ENCODE measurements at places on chromosomes 4 and X.
A peak's percentile ranks its signal among the peaks of the same experiment; 100 is the strongest.

DNA sequence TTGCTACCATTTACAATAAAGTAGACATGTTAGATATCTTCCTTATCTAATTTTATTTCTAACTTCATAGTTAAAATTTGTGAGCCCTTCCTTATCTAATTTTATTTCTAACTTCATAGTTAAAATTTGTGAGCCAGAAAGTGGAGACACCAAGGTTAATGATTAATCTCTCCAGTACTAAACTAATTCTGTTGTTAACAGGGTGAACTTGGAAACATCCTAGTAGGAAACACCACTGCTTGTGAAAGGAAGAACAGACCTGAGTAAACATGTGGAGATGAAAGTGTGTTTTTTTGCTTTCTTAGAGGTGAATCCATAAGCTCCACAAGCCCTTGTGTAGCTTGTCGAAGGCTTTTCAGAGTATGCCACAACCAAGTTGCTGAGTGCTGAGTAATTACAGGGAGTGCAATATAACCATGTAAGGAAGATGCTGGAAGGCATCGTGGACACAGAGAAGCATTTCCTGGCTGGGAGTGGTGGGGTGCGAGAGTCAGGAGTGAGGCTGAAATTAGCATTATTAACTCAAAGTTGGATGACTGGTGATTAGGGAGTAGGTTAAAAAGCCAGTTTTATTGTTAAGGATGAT lies 118.6 kb upstream of the NEIL3 start:
- no peak for ATAC-seq

GRCh38 chr4:95409750-95410149 lies 139.0 kb downstream of the UNC5C start:
- ATAC-seq = no peak

DNA sequence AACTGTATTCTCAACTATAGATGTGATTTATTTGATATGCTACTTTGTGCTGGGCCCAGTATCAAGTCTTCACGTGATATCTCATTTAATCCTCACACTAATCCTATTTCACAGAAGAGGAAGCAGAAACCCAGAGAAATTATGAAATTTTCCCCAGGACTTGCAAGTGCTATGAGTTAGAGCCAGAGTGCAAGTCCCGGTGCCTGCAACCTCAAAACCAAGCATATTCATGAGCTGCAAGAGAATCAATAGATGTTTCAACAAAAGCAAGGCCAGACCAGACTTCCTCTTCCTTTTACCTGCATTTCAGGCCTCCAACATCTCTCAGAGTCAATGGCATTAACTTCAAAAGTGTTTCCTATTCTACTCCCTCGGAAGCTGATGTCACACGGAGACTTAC lies 92.2 kb upstream of the GATB start:
- no peak for ATAC-seq

DNA sequence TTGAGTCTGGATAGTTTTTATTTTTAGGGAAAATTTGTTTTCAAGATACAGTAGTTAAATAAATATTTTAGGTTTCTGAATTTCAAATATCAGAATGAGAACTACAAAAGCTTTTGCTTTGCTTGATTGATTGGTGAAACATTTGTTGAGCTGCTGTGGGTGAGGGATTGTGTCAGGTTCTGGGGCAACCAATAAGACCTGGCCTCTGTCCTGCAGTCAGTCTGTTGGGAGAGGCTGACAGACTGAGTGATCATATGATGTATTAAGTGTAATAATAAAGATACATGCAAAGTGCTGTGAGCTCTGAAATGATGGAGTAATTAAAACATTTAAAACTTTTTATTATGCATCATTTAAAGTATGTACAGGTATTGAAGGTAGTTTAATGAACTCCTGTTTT lies 9.6 kb downstream of the KDM6A start:
- no peak for ATAC-seq

GRCh38 chr4:139279760-139280620 lies at the start of gene MGARP:
MGARP (minus strand) TSS chr4:139280225; CDS start chr4:139280158, 67 bp downstream.
- peak; percentile 75 for ATAC-seq

DNA sequence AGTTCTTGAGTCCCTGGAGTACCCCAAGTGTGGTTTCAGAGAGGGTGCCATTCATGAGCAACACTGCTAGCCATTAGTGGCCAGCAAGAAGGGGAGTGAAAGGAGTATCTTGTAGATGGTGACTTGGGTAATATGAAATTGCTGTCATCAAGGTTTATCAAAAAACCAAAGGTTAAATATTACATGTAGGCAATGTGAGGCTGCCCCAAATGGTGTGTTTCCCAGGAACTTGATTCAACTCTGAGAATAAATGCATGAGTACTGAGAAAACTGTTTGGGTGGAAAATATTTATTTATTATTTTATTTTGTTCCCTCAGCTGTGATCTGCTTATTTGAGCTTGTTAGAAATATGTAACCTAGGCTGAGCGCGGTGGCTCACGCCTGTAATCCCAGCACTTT lies 55.7 kb downstream of the AFF1 start:
- no peak for ATAC-seq

DNA sequence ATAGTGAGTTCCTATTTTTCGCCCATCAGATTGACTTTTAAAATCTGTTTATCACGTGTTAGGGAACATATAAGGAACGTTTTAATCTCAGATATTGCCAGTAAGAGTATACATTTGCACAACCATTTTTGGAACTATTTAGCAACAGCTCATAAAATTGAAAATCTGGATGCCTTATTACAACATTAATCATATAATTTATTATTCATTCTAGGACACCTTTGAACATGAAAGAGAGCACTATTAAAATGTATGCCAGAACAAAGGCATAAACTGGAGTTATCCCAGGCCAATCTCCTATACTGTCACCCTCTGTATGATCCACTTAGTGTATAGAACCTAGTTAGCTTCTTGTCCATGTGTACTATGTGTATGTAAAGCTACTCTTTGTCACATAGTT lies 579.0 kb upstream of the MAGEB2 start:
- ATAC-seq = no peak

All from SK-N-SH treated with all-trans-retinoic acid at 6 μM for 48 hours (cell line).